ENCODE measurements at places on chromosomes 5 and 9.

DNA sequence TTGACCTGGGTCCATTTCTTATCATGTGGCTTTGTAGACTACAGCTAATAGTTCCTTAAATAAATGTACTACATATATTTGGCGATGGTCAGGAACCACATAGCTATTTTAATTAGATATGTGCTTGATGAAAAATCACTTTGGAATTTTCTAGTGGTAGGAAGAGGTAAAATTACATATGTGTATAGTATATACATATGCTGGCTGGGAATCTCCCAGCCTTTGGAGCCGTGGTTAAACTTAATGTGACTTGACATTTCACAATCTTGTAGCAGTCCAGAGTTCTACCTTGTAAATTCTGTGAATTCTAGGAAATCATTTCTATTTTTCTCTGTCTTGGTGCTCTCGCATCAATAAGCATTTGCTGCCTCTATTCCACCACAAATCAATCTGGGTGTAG lies 565.0 kb downstream of the DMRTA1 start:
- no peak for DNase-seq

GRCh38 chr5:103224894-103225246 lies 33.7 kb upstream of the MACIR start:
- DNase-seq = no peak

- DNase-seq = peak; percentile 9
Observed at GRCh38 chr9:6024035-6024554, 8.7 kb upstream of the RANBP6 start.

DNA sequence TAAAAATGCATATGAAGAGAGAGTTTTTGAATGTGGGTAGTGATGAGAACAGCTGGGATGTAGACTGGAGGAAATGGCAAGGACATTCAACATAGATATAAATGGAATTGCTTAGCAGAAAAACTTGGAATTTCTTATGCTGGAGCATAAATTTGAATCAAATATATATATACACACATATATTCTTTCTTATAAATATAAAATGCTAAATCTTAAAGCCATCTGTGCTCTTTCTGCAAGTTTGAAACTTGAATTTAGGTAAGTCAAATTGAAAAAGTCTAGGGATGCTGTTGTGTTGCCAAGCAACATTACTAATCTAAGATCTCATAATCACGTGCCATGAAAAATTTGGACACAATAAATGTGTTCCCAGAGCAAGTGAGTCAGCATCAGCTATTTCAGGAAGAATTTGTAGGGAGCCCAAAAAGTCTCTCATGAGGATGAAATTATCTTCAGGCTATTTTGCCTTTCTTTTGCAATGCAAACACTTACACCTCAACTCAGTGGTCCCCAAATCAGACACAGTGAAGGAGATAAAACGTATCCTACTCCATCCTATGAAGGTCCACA lies 58.4 kb upstream of the ALDH1A1 start:
- no peak for DNase-seq

DNA sequence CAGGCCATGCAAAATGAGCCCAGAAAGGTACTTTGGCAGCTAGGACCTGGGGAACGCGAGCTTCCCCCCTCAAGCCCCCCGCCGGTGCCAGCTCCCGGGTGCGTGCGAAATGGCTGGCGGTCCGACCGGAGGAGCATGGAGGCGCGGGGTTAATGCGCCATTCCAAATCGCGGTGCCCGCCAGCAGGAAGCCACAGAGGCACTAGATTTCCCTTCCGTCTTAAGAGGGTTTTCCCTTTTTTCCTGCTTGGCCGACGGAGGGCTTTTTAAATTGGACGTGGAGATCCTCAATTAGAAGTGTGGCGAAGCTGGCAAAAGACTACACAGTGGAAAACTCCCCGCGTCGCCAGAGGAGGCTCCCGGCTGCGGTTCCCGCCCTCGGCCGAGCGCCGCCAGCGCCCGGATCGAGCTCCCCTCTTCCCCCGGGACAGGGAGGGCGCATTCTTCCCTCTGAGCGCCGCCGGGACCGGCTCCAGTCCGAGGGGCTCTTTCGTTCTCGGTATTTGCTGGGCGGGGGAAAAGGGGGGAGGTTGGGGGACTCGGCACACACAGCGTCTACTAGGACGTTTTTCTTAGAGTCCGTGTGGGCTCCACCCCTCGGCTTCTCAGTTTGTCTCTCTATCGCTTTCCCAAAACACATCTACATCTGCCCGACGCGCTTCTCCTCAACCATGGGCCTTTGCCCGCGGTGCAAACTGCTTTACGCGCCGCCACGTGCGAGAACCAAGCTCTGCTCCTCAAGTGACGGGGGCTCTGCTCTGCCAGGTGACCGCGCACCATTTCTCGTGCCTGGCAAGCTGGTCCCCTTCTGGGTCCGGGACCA lies 3.0 kb downstream of the GDNF start:
- DNase-seq = no peak

DNA sequence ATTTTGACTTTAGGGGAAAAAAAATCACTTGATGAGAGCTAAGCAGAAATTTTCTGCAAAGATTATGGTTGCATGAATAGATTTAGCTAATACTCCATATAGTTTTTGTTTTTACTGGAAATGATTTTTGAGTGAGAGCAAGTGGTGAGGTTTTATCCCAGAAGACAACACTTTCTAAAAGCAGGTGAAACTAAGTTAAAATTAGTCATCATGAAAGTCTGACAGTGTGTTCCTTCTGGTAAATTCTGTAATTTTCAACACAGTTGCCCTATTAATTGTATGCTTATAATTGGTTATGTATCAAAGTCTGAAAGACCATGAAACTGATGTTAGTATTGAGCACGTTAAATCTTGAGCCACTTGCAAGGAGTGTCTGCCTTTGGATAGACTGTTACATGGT lies 91.5 kb downstream of the SMARCA2 start:
- DNase-seq = no peak

GRCh38 chr5:141623186-141623585 lies 4.4 kb upstream of the DIAPH1 start:
- no peak for DNase-seq

DNA sequence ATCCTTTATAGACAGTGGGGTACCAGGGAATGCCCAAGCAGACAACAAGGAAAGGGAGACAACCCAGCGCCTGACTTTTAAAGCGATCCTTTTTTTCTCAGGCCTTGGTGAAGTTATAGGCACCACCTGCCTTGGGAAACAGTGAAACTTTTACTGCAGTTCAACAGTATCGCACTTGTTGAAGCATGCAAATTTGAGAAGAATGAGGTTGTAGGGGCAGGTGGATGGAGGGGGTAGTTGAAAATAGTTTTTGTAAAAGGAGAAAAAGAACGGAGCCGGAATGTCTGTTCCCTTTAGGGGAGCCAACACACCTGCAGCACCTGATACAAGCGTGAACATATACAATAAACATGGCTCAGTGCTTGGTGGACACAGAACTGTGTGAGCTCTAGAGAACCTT lies 190.2 kb upstream of the NR3C1 start:
- no peak for DNase-seq

- DNase-seq = no peak
Observed at GRCh38 chr5:1374679-1375055, 29.8 kb upstream of the CLPTM1L start.

DNA sequence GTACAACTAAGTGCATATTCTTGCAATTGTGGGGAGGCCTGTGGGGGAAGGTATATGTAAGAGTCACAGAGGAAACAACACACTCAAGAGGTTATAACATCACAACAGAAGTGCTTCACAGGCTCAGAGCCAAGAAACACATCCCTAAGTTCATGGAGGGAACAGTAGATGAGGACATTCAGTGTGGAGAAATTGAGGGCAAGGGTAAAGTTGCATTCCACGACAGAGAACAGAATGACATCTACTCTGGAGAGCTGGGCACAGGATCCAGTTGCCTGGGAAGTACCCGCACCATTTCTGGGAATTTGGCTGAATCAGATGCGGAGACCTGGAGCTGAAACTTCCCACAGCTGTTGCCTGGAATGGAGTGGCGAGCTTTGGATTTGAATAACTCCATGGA lies 197.2 kb downstream of the NXNL2 start:
- DNase-seq = no peak

DNA sequence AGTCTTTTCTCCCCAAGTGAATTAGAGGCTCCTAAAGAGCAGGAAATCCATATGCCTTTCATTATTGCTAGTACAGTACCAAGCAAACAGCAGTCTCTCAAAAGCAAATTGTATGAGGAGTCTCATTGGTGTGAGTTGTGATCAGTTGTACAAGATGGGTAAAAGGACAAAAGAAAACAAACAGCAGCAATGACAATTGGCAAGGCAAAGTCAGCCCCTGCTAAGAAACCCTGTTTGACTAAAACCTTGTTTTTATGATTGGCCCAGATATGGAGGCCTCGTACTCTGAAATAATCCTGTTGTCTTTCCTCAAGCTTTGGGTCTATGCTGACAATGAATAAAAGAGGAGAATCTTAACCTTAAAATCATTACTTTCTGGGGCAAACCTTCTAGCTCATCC lies 69.8 kb downstream of the FOXD1 start:
- DNase-seq = no peak

- no peak for DNase-seq
Observed at GRCh38 chr5:5799826-5800225, 377.3 kb downstream of the ICE1 start.

- DNase-seq = no peak
Observed at GRCh38 chr5:62314213-62314830, 8.3 kb downstream of the KIF2A start.

DNA sequence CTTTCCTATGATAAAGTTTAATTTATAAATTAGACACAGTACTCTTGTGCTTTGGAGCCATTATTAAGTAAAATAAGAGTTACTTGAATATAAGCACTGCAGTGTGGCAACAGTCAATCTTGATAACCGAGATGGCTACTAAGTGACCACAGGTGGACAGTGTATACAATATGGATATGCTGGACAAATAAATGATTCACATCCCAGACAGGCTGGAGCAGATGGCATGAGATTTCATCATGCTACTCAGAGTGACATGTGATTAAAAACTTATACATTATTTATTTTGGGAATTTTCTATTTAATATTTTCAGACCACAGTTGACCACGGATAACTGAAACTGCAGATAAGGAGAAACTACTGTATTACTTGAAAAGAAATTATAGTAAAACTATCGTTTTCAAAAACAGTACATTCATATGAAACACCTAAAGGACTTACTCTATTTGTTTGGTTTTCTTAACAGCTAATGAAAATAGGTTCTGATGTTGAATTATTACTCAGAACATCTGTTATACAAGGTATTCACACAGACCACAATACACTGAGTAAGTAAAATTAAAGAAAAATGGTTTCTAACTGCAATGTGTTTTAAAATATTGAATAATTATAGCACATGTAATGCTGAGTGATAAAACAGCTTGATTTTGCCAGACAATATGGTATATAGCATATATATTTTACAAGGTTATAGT lies 16.0 kb downstream of the LYRM7 start:
- peak; percentile 53 for DNase-seq

DNA sequence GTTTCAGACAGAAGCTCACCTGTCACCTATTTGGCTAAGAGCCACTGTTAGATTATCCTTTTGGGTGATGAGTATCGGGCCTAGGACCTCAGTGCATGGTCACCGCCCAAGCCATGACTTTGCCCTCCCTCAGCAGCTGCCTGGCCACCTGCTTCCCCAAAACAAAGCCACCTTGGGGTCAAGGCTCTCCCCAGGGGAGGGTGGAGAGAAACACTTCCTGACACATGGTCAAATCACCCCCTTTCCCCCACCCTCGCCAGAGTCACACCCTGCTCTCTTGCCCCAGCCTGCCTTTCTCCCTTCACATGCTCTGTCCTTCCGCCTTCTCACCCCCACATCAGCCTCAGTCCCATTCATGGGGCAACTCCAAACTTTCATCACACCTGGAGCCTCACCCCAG lies 1.7 kb upstream of the HBEGF start:
- DNase-seq = peak; percentile 88

GRCh38 chr5:54259090-54259489 lies 51.3 kb downstream of the ARL15 start:
- no peak for DNase-seq

GRCh38 chr9:5500441-5501235 lies 9.7 kb upstream of the PDCD1LG2 start:
- no peak for DNase-seq

- no peak for DNase-seq
Observed at GRCh38 chr5:40210694-40211093, 469.0 kb upstream of the PTGER4 start.

DNA sequence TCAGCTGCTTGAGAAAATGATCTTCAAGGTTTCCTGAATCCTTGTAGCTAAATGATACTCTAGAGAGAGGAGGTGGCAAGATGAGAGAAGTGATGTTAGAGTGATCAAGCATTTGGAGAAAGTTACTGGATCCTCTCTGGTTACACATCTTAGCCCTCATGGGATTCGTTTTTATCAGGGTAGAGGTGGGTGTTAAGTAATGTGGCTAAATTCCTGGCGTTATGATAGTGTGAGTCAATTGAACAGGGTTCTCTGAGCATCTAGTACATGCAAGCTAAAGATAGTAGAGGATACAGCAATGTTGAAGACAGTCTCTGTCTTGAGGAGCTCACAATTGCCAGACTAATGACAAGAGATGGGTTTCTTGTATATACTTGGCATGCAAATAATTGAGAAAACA lies 123.7 kb downstream of the PSD2 start:
- peak; percentile 50 for DNase-seq

- peak; percentile 86 for DNase-seq
Observed at GRCh38 chr5:131263648-131264450, at the start of gene CDC42SE2. Gene CDC42SE2 (plus strand): TSS chr5:131264053. CDS start chr5:131359494, 95,441 bp downstream.

DNA sequence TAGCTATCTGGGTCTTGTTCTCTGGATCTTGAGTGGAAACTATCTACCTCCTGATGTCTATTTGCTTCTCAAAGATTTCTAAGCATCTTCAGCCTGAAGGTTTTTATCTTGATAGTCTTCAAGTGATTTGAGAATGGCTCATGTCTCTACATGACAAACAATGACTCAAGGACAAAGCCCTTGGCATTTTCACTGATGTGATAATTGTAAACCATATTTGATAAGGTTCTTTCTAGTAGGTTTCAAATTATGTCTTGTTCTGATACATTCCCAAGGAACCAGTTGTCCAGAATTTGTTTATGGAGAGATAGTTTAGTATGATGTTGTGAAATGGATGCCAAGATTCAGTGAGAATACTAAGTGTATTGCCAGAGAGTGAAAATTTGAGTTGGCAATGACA lies 1079.3 kb upstream of the CDH9 start:
- no peak for DNase-seq

GRCh38 chr5:180816608-180817534 lies 14.3 kb upstream of the MGAT1 start:
- no peak for DNase-seq

GRCh38 chr5:640461-641330 lies 28.6 kb downstream of the CEP72 start:
- no peak for DNase-seq

GRCh38 chr5:68159224-68159951 lies 56.2 kb upstream of the PIK3R1 start:
- DNase-seq = no peak

GRCh38 chr5:72388646-72389045 lies 68.5 kb downstream of the PTCD2 start:
- DNase-seq = no peak

GRCh38 chr5:169229342-169229892 lies 71.5 kb downstream of the SLIT3 start:
- no peak for DNase-seq
